ENCODE measurements at places on chromosomes 1 and 21.

DNA sequence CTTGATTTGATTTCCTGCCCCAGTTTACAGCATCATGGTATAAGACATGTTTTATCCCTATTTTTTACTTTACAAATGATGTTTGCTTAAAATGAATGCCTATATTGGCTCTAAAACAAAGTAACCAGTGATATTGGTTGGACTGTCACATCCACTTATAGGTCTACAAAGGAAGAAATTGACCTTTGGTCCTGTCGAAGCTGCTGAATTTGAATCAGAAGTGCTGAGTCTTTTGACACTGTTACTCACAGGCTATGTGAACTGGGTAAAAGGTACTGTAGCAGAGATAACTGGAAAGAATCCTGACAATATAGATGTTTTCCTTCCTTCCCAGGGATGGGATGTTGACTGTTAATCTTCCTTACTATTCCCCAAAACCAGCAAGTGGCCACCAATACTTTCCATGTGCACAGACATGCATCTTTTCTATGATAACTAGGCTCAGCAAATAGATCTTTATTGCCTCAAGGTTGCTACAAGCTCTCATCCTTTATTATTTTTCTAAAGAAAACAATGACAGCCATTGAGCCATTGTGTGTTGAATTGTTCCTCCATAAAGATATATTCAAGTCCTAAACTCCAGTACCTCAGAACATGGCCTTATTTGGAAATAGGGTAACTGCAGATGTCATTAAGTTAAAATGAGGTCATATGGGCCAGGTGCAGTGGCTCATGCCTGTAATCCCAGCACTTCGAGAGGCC lies 175.9 kb upstream of the NR5A2 start:
- no peak for DNase-seq

DNA sequence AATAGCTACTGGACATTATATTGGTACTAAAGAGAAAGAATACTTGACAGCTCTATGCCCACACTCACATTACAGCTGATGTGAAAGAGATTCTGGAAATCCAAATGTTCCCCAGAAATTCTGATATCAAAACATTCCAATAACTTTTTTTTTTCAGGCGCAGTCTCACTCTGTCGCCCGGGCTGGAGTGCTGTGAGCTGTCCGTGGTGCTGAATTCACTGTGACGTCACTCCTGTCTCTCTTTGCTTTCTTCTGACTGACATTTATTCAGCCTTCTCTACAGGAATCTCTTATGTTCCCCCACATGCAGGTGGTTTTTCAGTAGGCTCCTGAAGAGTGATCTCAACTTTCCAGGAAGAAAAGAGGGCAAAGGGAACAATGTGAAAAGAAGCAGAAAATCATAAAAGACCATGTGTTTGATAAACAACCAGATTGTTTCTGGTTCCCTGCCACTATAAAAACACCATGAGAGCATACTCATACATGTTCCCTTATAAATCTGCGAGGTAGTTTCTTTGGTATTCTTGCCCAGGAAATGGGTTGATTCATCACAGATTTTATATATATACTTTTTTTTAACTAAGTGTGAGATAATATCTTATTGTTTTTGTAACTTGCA lies 6.2 kb downstream of the S100A7A start:
- DNase-seq: peak; percentile 27

- DNase-seq: no peak
Measured at GRCh38 chr1:47262787-47263413, 30.9 kb upstream of the TAL1 start.

DNA sequence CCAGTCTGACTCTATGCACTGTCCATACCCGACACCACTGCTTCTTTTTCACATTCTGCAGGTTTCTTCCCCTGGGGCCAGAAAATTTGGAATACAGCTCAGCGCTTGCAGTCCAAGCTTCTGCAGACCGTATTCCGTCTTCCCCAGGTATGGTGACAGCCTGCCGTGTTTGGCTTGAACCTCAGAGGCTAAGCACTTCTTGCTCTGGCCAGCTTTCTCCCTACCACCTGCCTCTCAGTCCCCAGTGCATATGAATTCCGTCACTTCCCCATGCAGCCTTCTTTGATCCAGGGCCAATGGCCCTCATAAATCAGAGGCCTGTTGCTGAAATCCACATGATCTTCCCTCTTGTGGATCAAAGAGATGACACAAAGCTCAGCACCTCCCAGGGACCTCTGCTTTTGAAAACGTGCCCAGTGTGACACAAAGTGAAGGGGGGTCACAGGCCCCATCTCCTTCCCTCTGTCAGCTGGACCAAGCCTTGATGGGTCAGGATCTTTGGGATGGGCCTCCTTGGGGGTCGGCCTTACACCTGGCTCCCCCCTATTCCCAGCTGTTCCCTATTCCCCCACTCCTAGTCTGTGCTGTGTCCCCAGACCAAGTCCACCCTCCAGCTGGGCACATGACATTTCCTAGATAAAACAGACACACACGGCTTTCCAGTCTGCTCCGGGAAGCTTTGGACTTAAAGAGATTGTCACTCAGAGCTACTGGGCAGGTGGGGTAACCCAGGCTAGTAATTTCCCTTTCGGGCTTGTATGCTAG lies 66.6 kb downstream of the HMGB4 start:
- no peak for DNase-seq

GRCh38 chr1:193538680-193539079 lies 352.3 kb upstream of the B3GALT2 start:
- no peak for DNase-seq

DNA sequence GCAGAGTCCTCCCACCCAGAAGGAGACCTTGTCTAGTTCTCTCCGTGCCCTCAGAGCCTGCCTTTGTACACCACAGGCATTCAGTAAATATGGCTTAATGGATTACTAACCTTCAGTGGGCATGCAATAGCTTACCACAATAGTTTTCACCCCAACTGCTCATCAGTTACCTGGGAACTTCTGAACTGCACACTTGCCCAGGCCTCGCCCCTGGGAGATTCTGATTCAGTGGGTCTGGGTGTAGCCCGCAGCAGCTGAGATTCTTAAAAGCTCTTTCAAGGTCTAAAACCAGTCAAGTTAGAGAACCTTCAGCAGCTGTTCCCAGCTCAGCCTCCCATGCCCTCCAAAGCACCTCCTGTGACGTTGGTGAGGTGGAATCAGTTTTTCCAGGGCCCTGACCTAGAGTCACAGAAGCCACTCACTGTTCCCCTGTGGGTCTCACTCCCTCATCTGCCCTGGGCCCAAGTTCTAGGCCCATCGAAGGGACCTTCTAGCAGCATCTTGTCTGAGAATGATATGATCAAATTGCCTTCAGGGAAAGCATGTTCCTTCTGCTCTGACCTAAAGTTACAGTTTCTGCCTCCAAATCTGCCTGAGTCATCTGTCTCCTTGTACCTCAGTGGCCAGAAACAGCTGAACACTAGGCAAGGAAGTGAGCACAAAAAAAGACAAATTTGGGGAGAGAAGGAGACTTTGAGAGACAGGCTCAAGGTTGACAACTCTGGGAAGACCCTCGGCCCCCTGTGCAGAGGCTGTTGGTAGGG lies 10.8 kb downstream of the ASAP3 start:
- no peak for DNase-seq

DNA sequence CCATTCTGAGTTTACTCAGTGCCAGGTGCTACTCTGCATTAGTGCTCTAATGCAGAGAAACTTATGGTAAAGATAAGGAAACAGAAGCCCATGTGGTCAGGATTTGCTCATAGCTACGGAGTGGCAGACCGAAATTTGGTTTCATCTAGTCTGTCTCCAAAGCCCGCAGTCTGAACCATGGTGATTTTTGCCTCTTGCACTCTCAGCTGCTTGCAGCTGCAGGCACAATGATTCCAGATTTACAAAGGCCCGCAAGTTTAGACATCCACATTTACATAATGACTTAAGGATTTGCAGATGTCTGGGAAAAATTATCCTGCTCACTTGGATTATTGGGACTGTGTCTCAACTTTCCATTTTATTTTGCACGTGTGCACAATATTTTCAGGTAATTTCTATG lies 161.3 kb upstream of the KCNJ6 start:
- no peak for DNase-seq

- DNase-seq: peak; percentile 25
Measured at GRCh38 chr1:99758073-99758511, 8.3 kb downstream of the FRRS1 start.

DNA sequence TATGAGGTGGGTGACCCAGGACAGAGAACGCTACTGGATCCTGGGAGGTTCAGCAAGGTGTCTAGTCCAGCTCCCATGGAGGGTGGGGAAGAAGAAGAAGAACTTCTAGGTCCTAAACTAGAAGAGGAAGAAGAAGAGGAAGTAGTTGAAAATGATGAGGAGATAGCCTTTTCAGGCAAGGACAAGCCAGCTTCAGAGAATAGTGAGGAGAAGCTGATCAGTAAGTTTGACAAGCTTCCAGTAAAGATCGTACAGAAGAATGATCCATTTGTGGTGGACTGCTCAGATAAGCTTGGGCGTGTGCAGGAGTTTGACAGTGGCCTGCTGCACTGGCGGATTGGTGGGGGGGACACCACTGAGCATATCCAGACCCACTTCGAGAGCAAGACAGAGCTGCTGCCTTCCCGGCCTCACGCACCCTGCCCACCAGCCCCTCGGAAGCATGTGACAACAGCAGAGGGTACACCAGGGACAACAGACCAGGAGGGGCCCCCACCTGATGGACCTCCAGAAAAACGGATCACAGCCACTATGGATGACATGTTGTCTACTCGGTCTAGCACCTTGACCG lies 8.6 kb upstream of the PIGV start:
- no peak for DNase-seq

DNA sequence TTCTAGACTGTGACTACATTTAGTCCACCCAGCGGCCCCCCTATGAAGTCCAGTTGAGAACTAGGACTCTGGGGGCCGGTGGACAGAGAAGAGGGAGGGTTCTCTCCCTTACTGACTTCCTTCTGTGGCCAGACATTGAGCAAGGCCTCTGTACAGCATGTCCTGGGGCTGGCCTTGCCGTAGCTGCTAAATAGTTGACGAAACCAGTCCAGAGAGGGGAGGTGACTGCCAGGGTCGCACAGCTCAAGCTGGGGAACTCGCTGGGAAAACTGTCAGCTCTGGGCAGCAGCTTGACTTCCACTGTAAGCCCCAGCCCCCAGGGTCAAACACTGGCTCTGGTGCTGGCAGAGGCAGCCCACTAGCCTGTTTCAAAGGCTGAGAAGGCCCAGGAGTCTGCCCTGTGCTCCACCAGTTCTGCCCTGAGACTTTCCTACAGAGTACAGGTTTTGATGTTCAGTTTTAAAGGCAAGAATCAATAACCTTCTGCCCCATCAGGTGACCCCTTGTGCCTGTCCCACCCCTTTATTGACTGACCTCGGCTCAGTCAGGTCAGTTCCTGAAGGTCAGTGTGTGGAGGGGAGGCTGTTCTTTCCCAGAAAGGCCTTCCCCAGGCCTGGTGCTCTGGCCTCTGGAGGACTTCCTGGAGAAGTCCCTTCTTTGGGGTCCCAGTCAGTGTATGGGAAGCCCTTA lies 14.1 kb downstream of the PCSK9 start:
- no peak for DNase-seq

DNA sequence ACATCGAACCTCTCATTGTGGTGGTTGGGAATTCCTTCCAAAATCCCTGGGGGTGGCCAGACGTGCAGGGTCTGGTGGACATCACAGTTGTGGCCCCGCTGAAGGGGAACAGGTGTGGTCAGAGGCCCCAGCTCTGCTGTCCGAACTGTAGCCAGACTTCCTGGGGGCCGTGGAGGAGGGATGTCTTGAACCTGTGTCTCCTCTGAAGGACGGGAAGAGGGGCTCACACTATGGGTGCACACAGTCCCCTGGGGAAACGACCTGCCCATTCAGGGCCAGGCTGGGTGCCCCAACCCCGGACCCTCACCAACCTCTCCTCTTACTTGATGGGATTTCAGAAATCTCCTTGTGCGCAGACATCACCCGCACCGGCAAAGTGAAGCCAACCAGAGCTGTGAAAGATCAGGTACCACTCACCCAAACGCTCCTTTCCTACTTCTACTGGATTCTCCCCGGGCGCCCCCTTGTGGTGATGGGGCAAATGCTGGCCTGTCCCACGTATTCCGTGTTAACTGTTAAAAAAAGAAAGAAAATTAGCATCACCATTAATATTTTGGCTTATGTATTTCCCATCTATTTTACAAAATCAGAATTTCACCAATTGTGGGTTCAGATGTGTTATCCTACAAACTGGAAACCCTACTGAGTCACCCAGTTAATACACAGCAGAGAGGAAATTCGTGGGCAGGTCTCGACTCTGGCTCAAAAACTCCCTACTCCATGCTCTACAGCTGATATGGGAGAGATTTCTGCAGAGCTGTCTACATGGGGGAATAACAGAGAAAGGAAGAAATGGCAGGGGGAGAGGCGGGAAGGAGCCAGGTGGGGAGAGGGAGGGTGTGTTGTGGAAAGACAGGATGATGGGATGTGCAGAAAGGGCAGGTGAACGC lies 28.1 kb downstream of the PADI4 start:
- peak; percentile 19 for DNase-seq

DNA sequence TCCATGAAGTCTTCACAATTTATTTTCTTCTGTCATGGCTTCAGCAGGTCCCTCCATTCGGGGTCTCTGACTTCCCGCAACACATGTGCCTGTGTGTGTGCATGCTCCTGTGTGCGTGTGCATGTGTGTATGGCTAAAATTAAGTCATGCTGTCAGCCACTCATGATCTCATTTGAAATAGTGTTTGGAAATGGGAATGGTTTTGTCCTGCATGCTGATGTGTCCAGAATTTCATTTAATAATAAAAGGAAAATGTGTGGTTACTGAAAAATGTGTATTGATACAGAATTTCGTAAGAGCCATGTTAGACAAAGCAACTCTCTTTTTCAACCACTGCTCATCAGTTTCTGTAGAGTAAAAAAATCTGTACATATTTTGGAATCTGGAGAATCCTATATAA lies 123.8 kb upstream of the PRDX6 start:
- DNase-seq: no peak

GRCh38 chr1:180230416-180230790 lies 339 bp downstream of the LHX4 start:
- no peak for DNase-seq

DNA sequence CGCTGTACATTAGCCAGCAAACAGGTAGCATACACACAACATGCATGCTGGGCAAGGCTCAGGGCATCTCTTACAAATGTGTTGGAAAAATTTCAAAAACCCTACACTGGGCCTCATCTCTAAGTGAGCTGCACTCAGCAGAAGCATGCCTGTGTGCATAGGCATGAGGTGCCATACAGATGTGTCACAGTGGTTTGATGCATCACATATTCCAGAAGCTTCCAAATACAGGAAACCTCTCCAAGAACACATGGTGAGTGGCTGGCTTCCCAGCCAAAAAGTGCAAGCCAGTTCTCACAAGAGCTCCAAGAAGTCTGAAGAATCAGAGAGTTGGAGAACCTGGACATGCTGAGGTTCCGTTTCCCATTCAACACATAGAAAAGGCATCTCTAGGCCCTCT lies 58.3 kb downstream of the CD46 start:
- DNase-seq: no peak

- no peak for DNase-seq
Measured at GRCh38 chr1:43232482-43232881, 37.3 kb upstream of the TMEM125 start.

- no peak for DNase-seq
Measured at GRCh38 chr1:15727866-15728534, 8.1 kb upstream of the SLC25A34 start.

DNA sequence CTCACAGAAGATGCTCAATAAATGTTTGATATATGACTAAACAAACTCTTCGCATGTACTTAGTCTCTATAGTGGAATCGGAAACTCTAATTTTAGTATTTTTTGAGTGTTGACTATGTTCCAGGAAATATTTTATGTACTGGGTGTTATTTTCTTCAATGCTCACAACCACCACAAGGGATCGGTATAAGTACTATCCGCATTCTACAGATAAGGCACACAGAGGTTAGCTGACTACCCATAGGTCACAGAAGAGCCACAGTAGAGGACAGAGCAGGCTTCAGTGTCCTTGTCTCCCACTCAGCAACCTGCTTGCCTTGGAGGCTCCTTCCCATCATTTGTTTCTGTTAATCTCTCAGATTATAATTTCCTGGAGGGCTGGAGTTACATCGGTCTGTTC lies 451.3 kb downstream of the OMA1 start:
- no peak for DNase-seq
